Stimulated activated CD8-positive, alpha-beta memory T cell treated with anti-CD3 and anti-CD28 coated beads, Interleukin-7, amount 100 ng/mL, for 24 hours (primary cell): ENCODE measurements at places on chromosomes 7 and 10.

DNA sequence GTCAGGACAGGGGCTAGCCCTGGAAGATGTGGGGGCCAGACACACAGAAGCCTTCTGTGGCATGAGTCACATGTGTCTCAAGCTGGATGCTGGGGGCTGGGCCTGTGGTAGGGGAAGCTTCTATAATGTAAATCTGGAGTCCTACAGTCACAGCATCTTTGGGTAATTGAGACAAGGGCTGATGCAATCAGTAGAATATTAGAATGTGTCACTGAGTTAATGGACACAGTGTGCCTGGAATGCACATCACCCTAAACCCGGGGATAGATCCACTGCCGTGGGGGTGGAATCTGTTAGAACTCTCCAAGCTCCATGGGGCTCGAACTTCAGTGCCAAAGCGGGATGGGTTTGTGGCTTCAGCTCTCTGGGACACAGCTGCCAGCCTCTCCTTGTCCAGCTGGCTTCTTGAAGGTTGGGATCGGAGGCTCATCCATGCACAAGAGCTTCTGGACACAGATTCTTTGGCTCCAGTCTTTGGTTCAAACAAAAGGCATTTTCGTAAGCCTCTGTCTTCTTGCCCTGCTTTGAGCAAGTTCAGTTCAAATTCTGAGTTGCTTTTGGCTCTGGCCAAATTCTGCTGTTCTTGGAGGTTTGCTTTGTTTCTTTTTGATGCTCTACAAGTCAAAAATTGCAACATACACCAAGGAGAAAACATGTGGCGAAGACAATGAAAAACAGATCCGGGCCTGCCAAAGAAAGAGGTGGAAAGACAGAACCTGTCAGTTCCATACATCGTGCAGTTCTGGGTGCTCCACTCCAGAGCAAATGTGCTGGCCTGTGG is 194.8 kb upstream of the ZNF32 start:
- DNase-seq = no peak

- DNase-seq = no peak
These were observed at the start of gene IGFBP3 for GRCh38 chr7:45920502-45921380. Gene IGFBP3, minus strand, starts transcription at chr7:45921272. Its CDS starts 132 bp downstream, at chr7:45921140.

DNA sequence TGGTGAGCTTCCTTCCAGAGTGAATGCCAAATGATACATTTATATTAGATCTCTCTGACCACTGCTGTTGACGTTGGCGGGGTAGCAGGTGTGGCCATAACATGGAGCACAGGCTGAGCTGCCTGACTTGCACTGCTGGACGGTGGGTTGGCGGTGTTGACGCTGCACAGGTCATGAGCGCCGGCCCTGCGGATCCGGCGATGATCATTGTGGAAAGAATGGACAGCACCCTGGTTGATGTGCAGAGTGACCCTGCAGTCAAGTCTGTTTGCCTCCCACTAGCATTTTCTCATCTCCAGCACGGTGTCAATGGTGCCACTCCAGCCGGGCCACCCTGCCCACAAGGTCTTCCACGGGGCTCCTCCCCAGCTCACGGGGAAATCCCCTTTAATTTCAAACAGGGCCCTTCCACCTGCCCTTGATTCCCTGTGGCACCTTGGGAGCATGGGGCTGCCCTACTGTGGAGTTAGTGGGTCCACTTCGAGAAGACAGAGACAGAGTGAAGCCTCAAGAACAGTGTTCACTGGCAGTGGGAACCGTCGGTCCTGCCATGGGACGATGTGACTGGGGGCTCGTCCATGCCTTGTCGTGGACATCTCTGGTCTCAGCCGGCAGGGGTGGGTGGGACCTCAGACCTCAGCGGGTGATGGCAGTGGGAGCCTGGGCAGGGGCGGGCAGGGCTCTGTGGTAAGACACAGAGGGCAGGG is 613.5 kb downstream of the PTPRN2 start:
- DNase-seq = no peak

- no peak for DNase-seq
These were observed 79.8 kb upstream of the MPP7 start for GRCh38 chr10:28382525-28383269.

- DNase-seq = no peak
These were observed 69.2 kb upstream of the CAMK2B start for GRCh38 chr7:44394636-44395035.

GRCh38 chr7:111357691-111358090 is 204.6 kb downstream of the IMMP2L start:
- no peak for DNase-seq

- no peak for DNase-seq
These were observed 9.9 kb downstream of the SGMS1 start for GRCh38 chr10:50613726-50614443.

DNA sequence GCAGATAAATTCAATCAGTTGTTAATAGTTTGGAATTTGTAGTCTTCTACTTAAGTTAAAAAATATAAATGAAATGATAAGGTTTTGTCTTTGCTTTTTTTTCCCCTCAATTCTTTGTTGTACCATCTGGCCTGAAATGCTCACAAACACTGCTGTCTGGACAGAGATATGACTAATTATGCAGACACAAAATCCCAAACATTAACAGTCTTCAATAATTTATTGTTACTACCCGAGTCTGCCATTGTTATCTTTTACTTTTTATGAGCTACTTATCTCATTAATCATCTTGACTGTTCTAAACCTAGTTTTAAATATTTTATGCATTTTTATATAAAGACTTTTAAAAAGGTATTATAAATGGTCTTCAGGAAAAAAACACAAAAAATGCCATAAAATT is 64.7 kb upstream of the THSD7A start:
- no peak for DNase-seq

GRCh38 chr10:131975003-131975402 is 6.7 kb downstream of the BNIP3 start:
- DNase-seq = no peak

- DNase-seq = no peak
These were observed 79.6 kb upstream of the LRRC4 start for GRCh38 chr7:128110641-128111364.

- DNase-seq = no peak
These were observed 88.6 kb downstream of the USP6NL start for GRCh38 chr10:11522821-11523245.
